ENCODE measurements at places on chromosomes 4 and X.

GRCh38 chrX:112012360-112012759, 70.2 kb downstream of the TRPC5 start:
- DNase-seq, result no peak

- no peak for DNase-seq
These were observed 27.5 kb upstream of the BBS12 start for GRCh38 chr4:122705009-122705408.

DNA sequence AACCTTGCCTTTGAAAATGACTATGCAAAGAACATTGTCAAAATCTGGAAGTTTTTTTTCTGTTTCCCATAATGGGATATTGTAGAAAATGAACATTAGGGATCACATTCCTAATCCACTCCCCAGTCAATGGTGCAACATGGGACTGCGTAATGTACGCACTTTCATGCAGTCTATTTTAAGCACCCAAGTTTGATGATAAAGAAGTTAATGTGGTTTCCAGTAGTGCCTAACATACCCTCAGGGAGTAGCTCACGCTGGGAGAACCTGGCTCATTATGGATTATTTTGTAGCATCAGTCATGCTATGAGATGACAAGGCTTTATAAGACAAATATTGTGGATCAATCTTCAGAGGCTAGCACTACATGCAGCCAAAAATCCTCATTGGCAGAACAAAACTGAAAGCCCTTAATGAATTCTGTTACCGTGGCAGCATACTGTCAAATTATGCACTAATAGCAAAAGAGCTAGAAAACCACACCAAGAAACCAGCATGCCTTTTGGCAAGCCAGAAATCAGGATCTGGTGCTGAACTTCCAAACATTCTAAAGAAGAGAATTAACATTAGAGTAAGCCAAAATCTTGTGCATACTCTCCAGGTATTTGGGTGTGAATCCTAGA, 1392.8 kb upstream of the TENM3 start:
- DNase-seq, result no peak

DNA sequence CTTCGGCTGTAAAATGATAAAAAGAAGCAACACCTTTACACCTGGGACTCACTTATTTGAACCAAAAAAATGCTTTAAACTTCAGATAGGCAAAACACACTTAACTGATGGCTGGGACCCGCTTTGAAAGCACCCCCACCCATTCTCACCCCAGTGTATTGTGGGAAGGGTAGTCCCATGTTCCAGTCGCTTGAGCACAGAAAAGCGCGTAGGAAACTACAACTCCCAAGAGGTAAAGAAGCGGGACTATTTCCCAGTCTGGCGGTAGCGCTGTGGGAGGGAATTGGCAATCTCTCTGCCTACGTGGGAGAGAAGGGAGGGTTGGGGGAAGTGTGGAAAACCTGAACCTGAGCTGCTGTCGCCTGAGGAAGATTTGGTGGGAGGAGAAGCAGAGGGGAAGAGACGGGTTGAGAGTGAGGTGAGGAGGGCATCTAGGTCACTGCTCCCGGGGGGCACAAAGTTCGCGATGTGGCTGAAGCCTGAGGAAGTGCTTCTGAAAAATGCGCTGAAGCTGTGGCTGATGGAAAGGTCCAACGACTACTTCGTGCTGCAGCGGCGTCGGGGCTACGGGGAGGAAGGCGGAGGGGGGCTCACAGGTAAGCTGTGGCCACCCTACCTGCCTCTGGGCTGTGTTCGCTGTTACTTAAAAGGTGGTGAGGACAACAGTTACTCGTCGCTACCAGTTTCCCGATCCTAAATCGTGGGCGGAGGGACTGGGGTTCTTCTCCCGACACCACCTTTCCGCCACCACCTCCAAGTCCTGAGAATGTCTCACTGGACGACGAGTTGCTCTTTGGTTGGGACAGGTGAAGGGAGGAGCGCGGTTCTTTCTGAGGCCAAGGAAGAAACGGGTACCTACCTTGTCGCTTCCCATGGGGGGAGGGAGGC, at the start of gene TBC1D8B:
Gene TBC1D8B (plus strand): TSS at position 286 of the 888 bp plus-strand sequence. CDS start 181 bp downstream, at position 467.
- no peak for DNase-seq

- no peak for DNase-seq
These were observed 35.8 kb upstream of the DYNLT3 start for GRCh38 chrX:37883196-37883595.

- no peak for DNase-seq
These were observed 59.3 kb downstream of the ZNF674 start for GRCh38 chrX:46485897-46486296.

DNA sequence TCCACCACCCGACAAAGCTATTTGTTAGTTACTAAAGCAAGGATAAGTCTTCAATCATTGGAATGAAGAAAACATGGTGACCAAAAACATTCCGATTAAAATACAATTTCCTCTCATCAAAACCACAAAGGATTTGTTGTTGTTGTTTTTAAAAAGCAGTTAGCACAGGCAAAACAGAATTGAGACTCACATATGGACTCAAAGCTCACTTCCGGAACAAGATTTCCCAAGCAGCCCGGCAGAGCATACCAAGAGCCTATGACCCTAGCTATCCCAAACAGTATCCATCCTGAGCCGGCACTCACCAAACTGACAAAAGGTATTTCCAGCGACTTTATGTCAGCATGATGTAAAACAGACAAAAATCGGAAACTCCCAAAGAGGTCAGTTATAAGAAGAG, 39.9 kb downstream of the ADGRA3 start:
- no peak for DNase-seq

- DNase-seq, result no peak
These were observed 92.4 kb downstream of the CXCL13 start for GRCh38 chr4:77697860-77698590.

GRCh38 chr4:97123573-97123972, 1019.7 kb downstream of the STPG2 start:
- no peak for DNase-seq

DNA sequence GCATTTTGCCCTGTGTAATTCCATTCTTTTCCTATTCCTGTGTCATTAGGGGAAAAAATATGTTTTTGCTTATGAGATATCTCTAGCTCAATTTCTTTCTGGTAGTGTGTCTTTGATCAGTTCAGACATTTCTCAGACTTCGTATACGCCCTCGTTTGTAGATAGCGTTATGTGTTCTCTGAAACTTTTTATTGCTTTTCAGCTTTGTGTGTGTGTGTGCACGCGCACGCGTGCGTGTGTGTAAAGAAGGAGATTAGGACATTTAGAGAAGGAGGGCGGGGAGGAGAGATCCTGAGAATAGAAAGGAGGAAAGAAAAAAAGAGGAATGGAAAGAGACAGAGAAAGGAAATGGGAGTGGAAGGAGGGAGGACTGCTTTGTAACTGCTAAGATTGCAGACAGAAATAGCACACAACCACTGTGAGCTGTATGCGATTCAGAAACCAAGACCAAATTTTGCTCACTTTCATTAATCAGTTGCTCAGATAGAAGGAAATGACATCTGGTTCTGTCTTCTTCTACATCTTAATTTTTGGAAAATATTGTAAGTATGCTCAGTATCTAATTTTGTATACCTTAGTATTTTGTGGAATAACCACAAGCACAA, at the start of gene RXFP1:
Gene RXFP1 (plus strand): TSS at position 399 of the 605 bp plus-strand sequence. CDS start 95 bp downstream, at position 494.
- no peak for DNase-seq

DNA sequence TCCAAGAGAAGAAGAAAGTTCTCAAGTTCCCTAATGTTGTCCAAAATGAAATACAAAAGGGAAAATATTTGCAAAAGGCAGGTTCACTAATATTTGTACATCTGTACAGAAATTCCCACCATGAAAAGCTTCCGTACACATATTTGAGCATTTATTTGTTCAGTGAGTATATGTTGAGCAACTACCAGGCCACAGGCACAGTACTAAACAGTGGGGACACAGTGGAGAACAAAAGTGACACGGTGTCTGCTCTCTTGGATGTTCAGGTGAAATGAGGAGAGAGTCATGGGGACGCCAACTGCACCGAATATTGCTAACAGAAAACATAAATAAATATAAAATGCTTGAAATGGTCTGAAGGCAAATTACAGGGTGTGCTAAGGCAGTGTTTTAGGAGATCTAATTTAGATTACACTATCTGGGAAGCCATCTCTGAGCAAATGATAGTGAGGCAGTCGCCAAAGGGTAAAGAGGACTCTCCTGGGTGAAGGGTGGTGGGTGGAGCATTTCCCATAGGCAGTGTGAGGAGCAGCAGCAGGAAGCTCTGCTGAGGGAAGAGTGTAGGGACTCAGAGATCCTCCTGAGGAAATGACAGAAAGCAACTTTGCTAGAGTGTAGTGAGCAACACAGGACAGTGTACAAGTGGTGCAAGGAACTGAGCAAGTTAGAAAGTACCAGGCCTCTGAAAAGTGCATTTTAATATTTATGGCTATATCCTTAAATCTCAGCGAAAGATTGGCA, 375.2 kb downstream of the GALNTL6 start:
- no peak for DNase-seq

GRCh38 chr4:129344058-129344457, 248.1 kb downstream of the C4orf33 start:
- DNase-seq, result peak; percentile 22

DNA sequence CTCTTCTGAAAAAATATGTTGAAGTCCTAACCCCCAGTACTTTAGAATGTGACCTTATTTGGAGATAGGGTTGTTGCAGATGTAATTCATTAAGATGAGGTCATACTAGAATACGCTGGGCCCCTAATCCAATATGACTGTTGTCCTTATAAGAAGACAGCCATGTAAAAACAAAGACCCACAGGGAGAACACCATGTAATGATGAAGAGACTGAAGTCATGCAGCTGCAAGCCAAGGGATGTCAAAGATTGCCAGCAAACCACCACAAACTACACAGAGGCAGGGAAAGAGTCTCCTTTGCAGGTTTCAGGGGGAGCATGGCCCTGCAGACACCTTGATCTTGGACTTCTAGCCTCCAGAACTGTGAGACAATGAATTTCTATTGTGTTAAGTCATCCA, 37.4 kb downstream of the CXorf58 start:
- DNase-seq, result no peak

Data from CD4-positive, CD25-positive, alpha-beta regulatory T cell (primary cell).